ENCODE measurements at places on chromosomes 6 and 20.

DNA sequence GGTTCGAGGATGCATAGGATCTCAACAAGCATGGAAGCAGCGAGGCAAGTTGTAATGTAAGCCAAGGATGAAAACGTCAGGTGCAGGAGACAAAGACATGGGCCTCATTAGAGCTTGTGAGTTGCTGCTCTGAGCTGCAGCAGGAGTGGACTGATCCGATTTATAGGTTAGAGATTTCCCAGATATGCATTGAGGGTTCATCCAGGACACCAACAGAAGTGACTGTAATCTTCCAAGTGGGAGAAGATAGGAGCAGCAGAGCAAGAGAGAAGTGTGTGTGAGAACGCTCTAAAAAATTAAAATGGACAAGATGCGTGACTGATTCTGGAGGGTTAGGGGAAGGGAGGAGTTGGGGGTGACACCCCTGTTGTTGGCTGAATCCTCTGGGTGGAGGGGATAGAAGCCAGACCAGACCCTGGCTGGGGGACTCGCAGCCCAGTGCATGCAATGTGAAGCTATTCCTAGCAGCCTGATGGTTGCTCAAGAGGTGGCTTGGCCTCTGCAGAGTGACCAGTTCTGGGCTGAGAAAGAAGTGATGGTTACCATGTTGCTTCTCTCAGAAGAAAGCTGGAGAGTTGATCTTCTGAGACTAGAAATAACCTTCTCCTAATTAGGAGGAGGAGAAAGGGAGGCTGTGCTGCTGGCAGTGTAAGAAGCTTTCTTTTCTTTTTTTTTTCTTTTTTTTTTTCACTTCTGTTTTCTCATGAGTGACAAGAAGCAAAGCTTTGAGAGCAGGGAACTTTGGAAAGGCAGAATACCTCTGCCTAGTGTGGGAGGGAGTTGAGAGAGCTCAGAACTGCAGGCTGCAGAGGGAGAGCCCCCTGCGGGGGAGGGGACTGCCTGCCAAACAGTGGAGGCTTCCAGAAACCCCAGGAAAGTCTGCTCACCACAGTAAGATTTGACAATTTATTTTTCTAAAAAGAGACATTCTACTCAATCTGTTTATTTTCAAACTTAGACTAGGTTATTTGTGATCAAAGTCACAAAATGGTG is 116.9 kb downstream of the SLX4IP start:
- no peak for DNase-seq

DNA sequence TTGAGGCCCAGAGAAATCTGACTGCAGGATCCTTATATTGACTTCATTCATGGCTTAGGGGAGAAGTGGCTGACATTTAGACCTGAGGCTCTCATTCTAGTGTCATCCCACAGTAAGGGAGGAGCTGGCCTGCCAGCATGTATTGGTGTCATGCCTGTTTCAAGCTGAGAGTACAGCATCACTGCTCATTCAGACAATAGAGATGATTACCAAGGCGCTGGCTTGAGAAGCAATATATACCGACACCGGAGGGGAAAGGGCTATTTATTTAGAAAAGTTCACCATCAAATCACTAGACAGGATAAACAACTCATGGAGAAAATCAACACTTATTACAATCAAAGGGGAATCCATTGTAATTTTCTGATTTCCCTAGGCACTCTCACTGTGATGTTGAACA is 84.4 kb upstream of the HDAC2 start:
- no peak for DNase-seq

- no peak for DNase-seq
These were observed 20.8 kb upstream of the STX11 start for GRCh38 chr6:144129469-144129868.

GRCh38 chr6:129508477-129509145 is 201.4 kb downstream of the ARHGAP18 start:
- no peak for DNase-seq

GRCh38 chr20:41376349-41376748 is 9.7 kb upstream of the EMILIN3 start:
- no peak for DNase-seq

All from uterus (tissue), 4 donors.